KG1 (cell line): ENCODE measurements at places on chromosomes 13 and 19.
A peak's percentile ranks its signal among the peaks of the same experiment; 100 is the strongest.

GRCh38 chr19:44113784-44114390 is 688 bp downstream of the ZNF225 start:
- DNase-seq, result peak; percentile 44

DNA sequence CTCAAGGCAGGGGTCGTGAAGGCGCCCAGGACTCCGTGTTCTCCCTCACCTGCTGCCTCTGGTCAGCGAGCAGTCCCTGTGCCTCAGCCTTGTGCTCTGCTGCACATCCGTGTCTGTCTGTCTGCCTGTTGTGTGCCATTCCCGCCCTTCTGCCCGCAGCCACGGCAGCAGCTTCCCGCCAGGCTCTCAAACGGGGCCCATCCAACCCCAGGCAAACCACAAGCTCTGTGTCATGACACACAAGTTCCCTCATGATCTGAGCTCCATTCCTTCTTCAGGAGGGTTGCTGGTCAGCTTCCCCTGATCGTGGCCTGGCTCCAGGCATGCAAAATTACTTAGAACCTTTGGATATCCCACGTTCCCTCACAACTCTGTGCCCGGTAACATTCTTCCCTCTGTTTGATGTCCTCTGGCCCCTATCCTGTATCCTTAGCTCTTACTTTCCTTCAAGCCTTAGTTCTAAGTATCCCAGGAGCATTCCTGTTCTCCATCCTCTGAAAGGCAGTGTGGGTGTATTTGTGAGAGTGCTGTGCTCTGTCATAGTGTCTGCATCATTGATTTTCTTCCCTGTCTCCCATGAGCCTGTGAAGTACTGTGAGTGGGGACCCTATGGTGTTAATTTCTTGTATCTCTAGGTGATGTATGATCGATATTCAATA is 3.2 kb downstream of the GPR183 start:
- DNase-seq, result no peak

DNA sequence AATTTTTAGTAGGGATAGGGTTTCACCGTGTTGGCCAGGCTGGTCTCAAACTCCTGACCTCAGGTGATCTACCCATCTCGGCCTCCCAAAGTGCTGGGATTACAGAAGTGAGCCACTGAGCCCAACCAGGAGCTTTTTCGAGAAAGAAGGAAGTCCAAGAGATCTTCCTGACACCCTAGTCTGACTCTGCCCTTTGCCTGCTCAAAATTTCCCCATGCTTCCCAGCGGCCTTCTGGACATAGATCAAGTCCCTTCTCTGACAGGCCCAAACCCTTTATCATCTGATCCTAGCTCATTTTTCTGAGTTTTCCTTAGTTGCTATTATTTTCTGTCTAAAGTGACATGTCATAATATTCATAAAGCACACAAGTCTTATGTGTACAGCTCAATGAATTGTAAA is 1.5 kb upstream of the BAX start:
- DNase-seq, result no peak

GRCh38 chr19:40363069-40363468 is 14.6 kb downstream of the PLD3 start:
- DNase-seq, result peak; percentile 12

DNA sequence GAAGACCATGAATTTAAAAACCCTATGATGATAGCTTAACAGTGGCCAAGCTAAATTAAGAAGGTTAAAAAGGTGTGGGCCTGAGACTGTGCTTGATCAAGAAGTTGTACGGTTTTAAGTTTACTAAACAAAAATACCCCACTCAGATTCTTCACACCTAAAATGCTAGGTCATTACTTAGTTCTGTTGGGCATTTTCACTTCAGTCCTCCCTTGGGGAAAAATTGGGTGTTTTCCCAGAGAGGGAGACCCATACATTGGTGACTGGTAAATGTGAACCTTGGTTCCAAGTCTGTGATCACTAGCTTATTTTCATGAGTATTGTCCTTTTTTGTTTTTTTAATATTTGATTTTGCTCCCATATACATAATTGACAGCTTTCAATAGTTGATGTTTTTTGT is 44.4 kb downstream of the MTUS2 start:
- no peak for DNase-seq

DNA sequence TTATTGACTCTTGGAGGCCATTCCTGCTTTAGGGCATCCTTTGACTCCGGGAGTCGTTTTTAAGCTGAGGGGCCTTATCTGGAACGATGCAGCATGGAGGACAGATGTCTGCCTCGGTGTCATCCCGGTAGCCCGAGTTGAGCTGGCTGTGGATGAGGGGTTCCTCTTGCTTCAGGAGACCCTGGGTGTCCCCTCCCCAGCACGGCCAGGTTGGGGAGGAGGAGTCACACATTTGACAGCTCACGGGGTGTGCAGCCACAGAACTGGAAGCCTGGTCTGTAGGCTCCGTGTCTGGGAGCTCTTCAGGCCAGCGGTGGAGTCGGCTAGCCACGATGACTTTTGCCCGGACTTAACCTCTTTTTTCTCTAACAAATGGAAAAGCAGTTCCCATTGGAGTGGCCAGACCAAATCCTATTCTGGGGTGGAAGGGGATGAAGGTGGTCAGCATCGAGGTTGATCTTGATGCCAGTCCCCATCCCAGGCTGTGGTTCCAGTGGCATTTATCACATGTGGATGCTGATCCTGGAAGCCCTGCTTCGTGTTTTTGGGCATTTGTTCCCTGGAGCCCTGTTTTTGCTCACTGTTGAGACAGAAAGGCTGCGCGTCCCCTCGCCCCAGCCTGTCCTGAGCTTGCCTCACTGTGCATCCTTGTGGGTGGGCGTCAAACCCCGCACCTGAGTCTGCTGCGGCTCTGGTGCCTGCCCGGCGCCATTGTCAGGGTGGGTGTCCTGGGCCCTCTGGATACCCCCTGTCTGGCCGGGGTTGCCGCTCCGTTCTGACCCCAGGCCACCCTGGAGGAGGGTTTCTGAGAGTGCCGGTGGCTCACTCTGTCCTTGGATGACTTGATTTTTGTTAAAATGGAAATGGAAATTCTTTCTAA is 12.0 kb downstream of the TFDP1 start:
- DNase-seq, result no peak
